Activated naive CD4-positive, alpha-beta T cell (primary cell): ENCODE measurements at places on chromosomes 1 and 21.

DNA sequence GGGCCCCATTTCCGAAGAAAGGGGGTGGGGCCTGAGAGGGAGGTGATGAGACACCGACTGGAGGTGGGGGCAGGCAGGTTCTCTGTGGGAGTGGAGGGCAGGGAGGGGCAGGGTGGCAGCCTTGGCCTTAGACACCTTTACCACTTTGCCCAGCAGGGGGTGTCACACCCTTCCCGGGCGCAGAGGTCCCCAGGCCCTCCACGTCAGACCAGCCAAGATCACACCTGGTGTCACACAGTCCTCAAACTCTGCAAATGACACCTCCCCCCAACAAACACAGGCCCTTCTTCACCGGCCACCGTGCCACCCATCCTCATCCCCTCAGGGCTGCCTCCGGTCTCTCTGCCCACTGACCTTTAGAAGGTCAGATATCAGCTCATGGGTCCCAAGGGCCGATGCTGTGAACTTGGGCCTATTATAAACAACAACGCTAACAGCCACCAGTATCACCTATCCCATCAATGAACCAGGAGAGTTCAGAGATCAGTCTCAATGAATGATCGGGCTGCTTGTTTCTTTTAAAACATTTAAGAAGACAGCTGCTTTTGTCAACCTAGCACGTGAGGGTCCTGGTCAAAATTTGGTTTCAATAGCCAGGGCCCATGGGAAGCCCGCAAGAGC, 103.9 kb downstream of the CASZ1 start:
- no peak for DNase-seq

DNA sequence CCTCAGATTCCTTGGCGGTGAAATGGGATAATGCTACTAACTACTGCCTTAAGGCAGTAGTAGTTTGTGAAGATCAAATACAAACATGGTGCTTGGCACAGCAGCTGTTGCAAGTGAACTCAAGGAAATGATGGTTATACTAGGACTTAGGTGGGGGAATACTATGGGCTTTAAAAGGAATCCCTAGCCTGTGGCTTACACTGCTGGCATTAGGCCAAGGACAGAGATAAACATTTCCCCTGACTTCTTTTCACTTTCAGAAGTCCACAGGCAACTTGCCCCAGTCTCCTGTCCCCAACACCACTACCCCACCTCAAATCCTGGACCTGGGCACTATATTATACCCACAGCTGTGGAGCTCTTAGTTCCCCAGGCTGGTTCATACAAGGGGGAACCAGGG, 13.1 kb upstream of the VAMP4 start:
- DNase-seq: no peak

DNA sequence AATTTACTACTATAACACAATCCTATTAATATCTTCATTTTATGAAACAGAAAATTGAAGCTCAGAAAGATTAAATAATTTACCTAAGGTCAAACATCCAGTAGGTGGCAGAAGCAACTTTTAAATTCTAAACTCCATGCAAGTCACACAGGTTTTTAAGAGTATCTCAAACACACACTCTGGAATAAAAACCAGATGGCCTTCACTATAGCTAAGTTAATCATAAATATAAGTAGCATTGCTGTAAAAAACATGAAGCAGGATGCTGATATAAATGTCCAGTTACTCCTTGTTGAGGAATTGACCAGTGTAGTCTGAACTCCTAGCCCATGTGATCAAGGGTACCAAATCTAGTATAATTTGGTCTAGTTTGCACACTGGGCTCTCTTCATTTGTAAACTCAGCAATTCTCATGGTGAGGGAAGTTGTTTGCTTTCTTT, 9.4 kb upstream of the FMO3 start:
- no peak for DNase-seq

GRCh38 chr1:153212201-153212600, 5.2 kb upstream of the PRR9 start:
- DNase-seq: no peak

GRCh38 chr1:53107570-53108322, 34.7 kb downstream of the SLC1A7 start:
- DNase-seq: no peak

DNA sequence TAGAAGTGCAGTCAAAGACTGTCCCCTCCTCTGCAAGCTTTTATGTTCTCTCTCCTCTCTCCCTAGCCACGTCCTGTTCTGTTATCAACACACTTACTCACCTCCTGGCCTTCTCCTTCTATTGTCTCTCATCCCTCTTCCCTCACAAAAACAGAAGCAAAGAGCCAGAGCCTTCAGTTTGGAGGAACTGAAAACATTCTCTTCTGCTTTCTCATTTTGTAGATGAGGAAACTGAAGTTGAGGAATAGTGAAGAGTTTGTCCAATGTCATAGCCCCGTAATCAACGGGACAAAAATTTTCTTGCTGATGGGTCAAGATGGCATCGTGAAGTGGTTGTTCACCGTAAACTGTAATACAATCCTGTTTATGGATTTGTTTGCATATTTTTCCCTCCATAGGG, 1.9 kb downstream of the NLRP3 start:
- no peak for DNase-seq

- no peak for DNase-seq
These were observed 97.4 kb upstream of the GFI1 start for GRCh38 chr1:92583821-92584760.

- DNase-seq: no peak
These were observed 9.7 kb downstream of the TMPRSS3 start for GRCh38 chr21:42386034-42386591.

DNA sequence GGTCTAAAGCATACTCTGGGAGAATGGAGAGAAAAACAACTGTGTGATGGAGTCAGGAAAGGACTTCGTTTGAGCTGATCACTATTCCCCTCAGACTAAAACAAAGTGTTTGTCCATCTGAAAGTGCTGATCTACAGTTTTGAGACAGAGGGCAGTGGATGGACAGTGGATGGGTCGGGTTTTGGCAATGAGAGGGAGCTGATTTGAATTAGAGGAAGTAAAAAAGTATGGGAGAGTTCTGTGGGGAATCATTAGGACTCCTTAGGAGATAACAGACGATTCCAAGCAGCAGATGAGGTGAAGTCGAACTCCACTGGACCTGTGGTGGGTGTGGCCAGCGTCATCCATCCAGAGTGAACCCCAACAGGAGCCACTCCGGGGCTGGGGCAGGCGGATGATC, 62.3 kb downstream of the PTGS2 start:
- DNase-seq: no peak

DNA sequence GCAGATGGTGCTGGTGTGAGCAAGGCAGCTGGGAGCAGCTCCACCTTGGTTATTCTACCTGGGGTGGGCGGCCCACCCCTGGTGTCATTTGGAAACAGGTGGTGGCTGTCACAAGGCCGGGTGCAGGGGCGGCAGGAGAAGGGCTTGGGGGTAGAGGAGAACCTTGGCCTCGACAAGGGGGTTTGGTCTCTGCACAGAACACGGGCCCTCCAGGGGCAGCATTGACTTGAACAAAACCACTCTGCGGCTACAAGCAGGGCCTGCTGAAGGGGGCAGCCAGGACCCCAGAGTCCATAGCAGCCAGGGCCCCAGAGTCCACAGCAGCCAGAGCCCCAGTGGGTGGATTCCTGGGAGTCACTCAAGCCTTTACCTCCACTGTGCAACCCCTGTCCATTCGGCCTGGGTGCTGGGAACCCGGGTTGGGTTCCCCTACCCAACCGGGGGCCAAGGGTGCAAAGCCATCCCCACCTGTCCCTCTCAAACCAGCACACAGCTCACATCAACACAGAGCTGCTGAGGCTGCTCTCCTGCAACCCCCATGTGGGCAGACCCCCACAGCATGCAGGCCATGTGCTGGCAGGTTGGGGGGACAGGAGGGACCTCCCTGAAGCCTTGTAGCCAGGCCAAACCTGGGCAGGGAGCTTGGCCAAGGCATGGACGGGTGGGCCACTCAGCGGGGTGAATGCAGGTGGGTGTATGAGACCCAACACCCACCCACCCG, 7.7 kb downstream of the TRIM11 start:
- DNase-seq: no peak

- DNase-seq: no peak
These were observed 2.2 kb downstream of the TGFB2 start for GRCh38 chr1:218347336-218347722.

DNA sequence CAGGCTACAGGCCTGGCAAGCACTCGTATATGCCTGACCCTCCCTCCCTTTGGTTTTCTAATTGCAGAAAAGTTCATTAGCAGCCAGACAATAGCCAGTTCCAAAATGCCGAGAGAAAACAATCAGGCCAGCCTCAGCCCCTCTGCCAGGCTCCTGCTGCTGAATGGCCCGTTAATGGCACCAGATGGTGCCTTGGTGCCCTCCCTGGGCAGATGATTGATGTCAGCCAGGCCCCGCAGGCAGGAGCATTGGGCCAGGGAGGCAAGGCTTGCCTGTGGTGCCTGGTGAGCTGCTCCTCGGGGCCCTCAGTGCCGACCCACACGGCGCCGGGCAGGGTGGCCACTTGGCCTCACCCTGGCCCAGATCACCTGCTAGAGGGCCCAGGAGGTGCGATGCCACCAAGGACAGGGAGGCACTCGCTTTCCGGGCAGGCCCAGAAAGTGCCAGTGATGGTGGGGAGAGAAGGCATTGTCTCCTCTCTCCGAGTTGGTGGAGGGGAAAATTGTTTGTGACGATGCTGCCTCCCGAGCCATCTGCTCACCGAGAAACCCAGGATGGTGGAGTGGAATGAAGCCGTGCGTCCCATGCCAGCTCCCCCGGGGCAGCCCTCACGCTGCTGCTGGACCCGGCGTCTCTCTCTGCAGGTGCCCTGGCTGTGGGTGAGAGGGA, 28.1 kb downstream of the QSOX1 start:
- no peak for DNase-seq

DNA sequence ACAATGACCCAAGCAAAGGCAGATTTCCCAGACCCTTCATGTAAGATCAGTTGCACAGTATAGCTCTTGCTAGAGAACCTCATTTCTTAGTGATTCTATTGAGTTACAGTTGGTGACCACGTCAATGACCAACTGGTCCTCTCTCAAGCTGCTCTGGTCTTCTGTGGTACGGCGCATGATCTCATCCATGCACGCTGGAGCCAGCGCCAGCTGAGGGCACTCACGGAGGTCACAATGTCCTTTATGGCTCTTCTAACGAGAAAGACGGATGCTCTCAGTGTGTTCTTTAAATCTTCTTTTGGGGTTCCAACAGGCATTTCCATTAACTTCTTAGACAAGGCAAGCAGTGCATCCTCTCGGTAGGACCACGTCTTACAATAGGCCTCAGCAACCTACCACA, 22.3 kb downstream of the CEP104 start:
- DNase-seq: no peak

DNA sequence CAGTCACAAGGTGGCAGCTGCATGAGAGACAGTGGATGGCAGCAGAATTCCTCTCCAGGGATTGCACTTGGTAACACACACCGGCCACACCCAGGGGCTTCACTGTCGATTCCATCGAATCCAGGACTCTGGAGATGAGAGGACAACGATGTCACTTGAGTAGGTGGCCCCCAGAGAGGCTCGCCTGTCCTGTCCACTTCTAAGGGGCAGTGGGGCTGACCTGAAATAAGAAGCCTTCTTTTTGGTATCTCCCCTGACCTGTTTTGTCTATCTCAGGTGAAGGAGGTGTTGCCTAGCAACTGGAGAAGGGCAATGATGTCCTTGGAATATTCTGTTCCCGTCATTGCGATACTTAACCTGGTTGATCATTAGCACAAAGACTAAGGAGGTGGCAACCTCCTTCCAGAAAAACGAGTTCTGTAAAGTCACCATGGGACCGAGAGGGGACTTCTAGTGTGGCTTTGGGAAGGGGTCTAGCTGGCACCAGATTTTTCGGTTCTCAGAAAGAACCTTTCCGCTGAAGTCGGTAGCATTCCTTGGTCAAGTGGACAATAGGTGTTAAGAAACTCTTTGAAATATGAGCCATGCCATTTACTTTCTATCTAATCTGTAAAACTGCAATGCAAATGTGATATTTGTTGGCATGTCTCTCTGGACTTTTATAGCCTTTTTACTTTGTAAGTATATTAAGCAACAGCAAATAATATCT, 85.2 kb upstream of the TMPRSS2 start:
- DNase-seq: no peak
